ENCODE measurements at places on chromosomes 6 and 20.

- DNase-seq, result no peak
Observed at GRCh38 chr20:62944746-62945145, 6.8 kb downstream of the GID8 start.

GRCh38 chr6:39932386-39932910 lies 1.8 kb downstream of the MOCS1 start:
- DNase-seq, result no peak

GRCh38 chr6:162605881-162606280 lies 121.7 kb downstream of the PRKN start:
- DNase-seq, result no peak

DNA sequence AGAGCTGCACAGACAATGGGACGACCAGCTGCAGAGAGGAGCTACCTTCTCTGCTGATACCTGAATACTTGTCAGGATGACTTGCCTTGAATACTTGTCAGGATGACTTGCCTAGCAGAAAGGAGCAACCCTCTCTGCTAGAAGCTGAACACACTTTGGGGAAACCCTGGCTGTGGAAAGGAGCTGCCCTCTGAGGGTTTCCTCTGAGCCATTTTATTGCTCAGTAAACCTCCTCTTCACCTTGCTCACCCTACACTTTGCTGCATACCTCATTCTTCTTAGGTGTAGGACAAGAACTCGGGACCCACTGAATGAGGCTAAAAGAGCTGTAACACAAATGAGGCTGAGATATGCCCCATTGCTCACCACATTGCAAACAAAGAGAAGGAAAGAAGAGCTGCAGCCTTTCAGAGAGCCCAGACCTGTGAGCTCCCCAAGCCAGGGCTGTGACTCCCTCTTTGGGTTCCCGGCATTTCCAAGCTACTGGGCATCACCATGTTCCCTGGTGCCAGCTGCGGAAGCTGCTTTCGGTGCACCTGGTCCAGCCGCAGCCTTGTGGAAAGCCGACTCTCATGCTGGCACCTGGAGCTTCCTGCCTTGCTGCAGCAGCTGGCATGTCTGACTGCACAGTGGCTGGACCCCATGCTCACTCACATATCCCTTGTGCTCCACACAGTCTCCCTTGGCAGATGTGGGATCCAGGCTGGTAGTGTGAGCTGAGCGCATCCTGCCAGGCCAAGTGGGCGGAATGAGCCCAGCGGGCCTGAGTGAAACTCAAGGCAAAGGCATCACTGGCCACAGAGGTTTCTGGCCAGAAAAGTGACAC lies 106.7 kb upstream of the AHI1 start:
- DNase-seq, result no peak

DNA sequence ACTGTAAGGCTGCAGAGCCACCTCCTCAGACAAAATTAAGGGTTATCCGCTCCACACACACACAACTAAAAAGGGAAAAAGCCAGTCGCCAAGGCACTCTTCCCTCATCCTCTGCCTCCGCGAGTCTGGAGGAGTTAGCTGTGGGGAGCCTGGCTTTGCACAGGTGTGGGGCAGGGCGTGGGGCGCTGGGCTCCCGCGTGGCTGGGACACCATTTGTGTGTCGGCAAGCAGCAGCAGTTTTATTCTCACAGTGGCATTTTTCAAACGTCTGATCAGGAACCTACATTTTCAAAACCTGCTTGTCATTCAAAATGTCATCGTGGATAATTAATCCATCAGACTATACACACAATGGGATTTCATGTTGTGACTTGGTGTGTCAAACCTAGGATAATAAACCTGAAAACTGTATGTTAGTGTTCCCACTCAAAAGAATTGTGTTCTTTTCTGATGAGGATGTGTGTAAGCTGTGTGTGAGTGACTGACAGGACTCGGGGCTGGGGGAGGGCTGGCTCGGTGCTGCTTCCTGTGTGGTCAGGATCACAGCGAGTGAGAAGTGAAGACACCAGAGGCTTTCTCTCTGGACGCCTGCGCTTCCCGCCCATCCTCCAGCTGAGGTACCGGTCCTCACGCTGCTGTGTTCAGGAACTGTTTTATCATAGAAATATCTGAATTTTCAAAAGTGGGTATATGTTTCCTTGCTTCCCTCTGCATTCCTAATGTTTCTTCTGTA lies 83.1 kb downstream of the IRF4 start:
- DNase-seq, result no peak

DNA sequence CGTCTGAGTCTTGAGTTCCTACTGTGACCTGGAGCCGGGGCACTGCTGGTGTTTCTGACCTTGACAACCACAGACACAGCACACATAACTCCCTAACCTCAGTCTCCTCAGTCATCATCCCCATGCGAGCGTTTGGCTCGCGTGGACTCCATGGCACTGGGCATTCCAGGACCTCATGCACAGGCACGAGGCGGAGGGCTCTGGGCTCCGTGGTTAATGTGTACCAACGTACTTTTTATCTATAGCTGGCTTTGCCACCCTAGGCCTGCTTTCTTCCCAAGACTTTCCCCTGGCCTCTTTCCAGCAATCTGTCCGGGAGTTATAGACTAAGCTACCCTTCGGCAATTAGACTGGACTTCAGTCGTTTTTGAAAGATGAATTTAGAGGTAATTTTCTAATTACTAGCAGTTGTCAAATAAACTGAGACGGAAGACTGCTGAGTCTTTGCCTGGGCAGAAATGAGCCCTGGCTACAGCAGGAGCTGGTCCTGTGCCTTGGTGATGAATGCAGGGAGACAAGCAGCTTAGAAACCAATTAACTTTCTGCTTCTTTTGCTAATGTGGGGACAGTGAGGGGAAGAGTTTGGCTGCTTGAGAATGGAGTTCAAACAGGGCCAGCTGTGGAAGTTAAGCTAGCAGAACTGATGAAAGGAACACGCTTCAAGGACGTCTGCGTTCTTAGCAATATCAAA lies 16.1 kb upstream of the CTCFL start:
- DNase-seq, result no peak

DNA sequence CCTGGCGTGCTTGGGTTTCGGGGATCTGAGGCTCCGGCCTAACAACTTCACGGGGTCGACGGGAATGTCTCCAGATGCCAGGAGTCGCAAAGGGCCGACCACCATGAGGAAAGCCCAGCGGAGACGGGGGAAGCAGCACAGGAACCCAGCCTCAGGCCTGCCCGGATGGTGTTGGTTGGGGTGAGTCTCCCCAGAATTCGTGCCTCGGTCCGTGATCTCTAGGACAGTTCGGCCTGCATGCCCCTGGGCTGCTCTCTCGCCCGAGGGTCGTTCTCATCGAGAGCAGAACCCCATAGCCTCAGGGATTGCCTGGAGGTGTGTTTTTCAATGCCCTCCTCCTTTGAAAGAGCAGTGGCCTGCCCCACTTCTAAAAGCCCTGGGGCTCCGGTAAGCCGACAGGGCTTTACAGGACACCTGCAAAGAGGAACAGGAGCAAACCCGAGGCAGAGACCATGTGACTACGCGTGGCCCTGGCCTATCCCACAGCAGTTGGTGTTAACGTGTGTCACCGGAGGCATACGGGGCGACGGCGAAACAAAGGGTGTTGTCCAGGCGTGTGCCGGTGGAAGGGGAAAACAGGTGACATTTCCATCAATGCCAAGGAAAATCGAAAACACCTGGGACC lies 973.1 kb upstream of the DEFB115 start:
- DNase-seq, result no peak

DNA sequence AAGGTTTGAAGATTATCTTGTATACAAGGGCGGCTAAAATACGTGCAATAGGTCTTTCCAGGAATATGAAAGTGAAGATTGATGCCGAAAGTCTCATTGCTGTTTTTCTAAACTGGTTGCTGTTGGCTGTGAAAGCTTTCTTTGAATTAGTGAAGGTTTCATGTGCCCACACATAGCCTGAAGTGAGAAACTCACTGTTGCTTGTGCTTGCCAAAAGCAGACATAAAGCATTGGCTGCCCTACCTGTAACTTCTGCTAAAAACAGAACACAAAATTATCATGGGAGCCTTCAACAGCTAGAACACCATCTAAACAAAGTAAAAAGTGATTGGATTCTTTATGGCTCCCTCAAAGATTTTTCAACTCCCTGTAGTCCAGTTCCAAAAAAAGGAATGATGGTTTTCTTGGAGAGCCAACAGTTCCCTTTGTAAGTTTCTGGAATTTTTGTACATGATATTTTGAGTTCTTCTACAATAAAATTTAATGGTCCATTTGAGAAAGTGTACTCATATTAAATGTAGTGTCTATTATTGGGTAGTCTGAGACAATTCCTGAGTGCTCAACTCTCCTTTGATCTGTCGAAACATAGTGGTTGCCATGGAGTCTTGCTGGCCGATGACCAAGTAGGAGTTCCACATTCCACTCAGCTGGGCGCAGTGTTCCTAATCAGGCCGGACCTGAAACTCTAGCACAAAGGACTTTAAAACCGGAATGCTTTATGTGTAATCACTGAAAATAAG lies 68.5 kb downstream of the PLEKHG1 start:
- DNase-seq, result no peak

- no peak for DNase-seq
Observed at GRCh38 chr6:33272275-33273128, 627 bp downstream of the RPS18 start.

DNA sequence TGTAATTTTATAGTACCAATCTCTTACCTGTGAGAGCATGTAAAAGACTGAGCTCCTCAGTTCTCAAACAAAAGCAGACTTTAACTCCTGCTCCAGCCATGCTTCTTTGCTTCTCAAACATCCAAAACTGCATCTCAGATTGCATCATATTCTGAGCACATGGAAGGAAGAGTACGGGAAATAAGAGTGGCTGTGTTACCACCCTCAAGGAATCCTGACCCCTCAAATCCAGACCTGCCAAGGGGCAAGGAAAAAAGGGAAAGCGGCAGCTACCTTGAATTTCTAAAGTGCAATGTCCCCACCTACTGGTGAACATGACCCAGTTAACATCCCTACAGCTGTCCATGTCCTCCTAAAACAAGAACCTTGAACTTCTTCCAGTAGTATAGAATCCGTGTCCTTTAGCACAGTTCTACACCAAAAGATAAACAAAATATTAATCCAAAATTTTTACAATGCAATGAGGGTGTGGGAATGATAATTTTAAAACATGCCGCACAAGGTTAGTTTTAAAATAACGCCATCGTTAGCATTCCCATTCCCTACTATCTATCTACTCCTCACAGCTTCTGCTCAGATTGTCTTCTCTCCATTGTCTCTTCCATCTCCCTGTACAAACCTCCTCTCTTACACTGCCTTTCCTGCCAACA lies 34.1 kb upstream of the HLA-DQB1 start:
- DNase-seq, result no peak

DNA sequence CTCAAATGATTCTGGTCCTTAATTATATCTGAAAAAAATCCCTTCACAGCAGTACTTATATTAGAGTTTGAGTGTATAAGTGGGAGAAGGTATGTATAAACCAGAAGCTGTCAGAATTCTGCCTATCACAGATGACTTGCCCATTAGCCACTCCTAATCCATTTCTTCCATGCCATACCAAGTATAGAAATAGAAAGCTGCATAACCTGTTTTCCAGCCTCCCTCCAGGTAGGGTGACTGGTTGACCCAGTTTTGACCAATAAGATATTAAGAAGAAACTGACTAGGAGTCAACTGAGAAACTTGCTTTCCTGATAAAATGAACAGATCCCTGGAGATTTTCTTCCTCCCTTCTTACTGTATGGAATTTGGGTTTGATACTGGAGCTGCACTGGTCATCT lies 112.2 kb upstream of the GRIK2 start:
- no peak for DNase-seq

DNA sequence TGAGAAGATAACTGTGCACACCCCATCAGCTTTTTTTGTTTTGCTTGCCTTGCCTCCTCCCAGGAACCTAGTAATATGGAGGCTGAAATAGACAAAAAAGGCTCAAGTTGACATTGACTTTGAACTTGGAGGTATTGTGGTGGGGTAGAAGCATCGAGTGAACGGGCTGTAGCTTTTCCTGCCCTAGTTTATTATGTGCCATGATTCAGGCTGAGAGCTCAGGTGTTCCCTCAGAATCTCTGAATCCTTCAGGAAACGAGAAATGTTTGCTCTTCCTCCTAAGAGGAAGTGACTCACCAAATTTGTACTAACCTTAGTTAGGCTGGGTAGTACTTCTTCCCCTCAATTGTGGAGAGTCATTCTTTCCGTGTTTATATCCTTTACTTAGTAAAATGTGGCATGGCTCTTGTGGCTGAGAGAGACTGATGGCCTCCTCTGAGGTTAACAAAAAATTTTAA lies 98.8 kb downstream of the SASH1 start:
- DNase-seq, result no peak

DNA sequence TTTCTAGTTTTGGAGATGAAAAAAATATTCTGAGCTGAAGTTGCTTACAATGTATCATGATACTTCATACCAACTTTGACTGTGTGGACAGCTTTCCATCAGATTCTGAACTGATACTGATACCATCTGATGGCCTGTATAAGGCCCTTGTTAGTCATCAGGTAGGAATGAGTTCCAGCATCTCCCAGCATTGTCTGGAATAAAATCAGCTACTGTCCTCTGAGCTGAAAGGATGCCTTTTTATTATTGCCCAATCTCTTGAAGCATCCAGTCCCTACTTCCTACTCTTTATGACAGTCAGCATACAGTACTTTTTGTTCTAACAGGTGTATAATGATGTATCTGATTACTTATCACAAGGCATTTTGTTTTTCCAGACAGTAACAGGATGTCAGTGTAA lies 70.6 kb upstream of the EYA4 start:
- DNase-seq, result no peak

GRCh38 chr6:46221222-46221793 lies 50.5 kb upstream of the ENPP5 start:
- DNase-seq, result no peak

DNA sequence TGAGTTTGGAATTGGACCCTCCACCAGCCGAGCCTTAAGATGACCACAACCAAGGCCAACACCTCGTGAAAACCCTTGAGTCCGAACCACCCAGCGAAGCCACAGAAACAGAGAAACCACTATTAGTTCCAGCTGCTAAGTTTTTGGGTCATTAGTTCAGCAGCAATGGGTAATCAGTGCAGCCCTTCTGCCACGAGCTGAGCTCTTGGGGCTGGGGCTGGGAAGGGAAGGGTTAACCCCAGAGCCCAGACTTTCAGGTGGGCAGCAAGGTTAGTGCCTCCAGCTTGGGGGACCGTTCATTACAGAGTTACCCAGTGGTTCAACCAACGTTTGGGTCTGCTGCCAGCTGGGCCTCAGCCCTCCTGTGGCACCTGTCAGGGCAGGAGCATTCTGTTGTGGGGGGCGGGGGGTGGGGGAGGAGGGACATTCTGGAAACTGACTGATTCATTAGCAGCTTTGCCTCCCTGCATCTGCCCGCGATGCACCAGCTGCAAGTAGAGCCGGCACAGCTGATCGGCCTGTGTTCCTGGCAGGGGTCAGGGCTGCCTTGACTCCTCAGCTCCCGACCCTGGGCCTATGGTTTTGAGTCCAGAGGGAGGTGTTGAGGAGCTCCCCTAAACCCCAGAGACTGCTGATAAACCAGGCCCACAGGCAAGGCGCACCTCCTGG lies 52.7 kb downstream of the TGM2 start:
- DNase-seq, result no peak

GRCh38 chr20:1855109-1855508 lies 40.1 kb upstream of the SIRPA start:
- no peak for DNase-seq

- DNase-seq, result no peak
Observed at GRCh38 chr6:156310701-156311100, 466.5 kb upstream of the ARID1B start.

All from NCI-H187 (cell line).